Bronchial epithelial cell (primary cell): ENCODE measurements at places on chromosomes 11 and 22. TPM values are rescaled to one million over a fixed set of nuclear protein-coding genes. Genes with fewer than 3 reads are reported as not detected.

DNA sequence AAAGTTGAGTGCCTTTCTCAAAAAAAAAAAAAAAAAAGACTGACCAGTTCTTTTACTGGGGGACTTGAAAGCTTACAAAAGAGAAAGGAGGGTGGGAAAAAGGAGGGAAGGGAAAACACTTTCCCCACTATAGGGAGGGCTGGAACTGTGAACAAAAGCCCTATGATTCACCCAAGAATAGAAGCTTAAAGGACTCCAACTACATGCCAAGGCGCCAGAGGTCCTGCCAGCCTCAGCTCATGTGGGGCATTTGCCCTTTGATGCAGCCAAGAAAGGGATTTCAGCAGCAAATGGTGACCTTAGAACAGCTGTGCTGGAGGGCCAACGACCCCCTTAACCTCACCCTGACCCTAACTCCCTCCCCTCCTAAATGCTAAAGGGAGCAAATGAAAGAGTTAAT is 160.0 kb downstream of the NTM start:
- DNase-seq, result no peak

- DNase-seq, result no peak
Measured at GRCh38 chr22:50260801-50261614, 475 bp downstream of the MAPK12 start.

DNA sequence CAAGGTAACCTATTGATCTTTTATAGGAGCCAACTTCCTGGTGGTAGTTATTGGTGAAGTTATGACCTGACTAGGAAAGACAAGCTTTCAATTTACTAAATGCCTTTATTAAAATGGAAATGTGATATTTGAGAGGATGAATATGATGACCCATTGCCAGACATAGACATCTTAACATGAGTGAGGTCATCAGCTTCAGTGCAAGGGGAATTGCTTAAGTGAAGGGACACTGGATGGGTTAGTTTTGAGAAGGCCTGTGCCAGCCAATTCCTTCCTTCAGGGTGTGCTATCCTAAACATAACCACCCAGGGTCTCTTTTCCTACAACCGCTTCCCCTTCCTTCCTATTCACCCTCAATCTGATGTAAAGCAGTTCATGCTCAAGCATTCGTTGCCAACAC is 21.5 kb downstream of the NAV2 start:
- DNase-seq, result no peak

DNA sequence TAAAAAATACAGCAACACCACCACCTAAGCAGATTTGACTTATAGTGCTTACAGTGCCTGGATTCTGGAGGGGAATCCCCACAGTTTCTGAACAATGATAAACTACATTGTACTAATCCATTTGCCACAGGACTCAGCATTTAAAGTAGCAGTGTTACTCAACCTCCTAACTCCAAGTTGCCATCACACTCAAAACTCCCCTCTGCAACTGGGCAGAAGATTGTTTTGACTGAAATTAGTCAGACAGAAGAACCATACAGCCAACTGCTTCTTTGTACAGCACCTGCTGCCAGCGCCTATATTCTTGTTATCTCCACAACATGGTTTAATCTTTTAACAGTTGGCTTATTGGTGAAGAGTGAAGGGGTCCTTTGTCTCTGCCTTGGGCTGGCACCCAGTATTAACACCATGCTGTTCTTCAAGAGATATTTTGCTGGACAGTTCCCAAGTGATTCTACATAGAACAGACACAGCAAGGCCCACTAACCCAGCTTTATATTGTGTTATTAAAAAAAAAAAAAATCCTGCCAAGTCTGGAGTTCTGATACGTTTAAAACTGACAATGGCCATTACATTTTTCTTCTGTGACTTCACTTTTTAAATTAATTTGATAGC is 273.2 kb downstream of the DCDC1 start:
- no peak for DNase-seq

DNA sequence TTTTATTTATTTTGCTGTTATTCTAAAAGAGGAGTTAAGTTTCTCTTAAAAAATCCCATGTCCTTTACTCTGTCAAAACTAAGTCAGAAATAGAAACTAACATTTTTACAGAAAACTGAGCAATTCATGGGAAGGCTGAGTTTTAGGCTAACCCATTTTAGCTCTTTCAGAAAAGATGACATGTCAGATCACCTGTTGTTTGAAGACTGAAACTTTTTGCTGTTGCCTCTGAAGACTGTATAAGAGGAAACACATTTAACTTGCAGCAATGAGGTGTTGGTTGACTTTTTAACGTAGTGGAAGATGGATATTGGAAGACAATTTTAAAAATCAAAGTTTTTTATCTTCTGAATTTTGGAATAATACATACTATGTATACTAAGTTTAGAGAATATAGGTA is 115.4 kb downstream of the METTL15 start:
- no peak for DNase-seq

DNA sequence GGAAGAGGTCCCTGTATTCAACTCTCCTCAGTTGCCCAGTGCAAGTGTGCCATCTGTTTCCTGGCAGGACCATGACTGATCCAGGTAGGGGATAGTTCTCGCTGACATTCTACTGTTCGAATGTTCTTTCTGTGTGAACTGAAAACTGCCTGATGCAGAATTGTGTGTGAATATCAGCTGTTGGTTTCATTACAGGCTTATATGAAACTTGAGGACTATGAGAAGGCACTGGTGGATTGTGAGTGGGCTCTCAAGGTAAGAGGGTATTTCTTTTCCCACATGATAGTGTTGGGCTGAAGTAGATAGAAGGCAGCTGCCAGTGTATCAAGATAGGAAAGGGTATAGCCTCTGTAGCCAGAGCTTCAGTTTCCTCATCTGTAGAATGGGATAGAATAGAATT is 15.3 kb downstream of the TTC12 start:
- no peak for DNase-seq

MMP20 gene
- total RNA-seq, result not detected in 2 replicates

DNA sequence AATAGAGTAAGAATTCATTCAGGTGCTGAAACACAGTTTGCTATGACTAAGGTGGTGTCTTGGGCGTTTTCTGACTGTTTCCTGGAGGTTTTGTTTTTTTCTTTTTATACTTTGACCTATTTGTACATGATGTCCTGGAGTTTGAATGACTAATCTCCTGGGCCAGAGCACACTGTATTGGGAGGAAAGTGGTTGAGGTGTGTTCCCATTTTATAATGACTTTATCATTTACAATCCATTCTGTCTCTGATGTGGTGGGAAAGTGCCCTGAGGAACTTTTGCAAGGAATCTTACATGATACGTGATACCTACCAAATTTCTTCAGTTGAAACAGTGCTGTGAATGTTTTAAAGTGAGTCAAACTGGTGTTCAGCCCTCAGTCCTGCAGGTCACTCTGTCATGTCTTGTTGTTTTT is 80.8 kb downstream of the TNRC6B start:
- peak; percentile 94 for DNase-seq

DNA sequence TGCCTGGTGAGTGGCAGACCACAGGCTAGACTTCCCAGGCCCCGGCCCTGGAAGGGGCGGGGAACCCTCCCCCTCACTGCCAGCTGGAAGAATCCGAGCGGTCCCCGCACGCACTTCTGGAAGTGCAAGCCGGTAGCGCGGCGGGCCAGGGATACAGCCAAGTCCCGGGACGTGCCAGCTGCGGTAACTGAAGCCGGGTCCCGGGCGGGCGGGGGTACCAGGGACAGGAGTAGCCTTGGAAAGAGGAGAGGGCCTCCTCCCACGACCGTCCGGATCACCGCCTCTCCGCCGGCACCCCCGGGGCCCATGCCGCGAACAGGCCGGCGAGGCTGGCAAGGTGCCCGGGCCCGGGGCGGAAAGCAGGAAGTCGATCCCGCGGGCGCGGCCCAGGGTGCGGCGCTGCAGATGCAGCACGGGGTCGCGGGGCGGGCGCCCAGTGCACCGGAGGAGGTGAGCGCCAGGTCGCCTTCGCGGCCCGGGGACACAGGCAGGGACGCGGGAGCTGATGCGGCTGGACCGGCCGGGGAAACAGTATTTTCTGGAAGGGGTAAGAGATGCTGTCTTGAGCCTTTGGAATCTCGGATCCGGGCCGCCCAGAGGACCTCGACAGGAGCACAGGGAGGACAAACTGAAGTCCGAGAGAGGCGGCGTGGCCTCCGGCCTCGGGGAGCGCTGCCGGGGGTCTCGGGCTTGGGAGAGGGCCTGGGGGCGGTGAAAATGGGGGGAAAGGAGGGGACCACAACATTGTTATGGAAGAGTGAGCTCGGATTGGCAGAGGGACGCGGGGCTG is 783 bp upstream of the SLC35C1 start:
- peak; percentile 35 for DNase-seq

GRCh38 chr22:42969348-42969975 is 45.5 kb downstream of the PACSIN2 start:
- peak; percentile 61 for DNase-seq

TMPRSS13 gene
- 0.53 and 11.5 TPM in 2 replicates for total RNA-seq

TSGA10IP gene
- total RNA-seq, result under 0.01 TPM in 1 of 2 replicates, not detected in the other

GRCh38 chr11:36417154-36417553 is 92.9 kb downstream of the TRAF6 start:
- DNase-seq, result no peak

- DNase-seq, result no peak
Measured at GRCh38 chr11:61976420-61976800, 9.0 kb upstream of the FTH1 start.

- peak; percentile 20 for DNase-seq
Measured at GRCh38 chr22:25563761-25564319, 635 bp upstream of the GRK3 start.

MRGPRF gene
- total RNA-seq, result 0.53 TPM in 1 of 2 replicates, not detected in the other

OR52I2 gene
- total RNA-seq, result not detected in 2 replicates

- no peak for DNase-seq
Measured at GRCh38 chr22:42857845-42858481, 890 bp upstream of the ARFGAP3 start.

GRCh38 chr22:50520826-50521453 is 4.5 kb downstream of the SCO2 start:
- no peak for DNase-seq

PAX6 gene
- not detected in 2 replicates for total RNA-seq

DNA sequence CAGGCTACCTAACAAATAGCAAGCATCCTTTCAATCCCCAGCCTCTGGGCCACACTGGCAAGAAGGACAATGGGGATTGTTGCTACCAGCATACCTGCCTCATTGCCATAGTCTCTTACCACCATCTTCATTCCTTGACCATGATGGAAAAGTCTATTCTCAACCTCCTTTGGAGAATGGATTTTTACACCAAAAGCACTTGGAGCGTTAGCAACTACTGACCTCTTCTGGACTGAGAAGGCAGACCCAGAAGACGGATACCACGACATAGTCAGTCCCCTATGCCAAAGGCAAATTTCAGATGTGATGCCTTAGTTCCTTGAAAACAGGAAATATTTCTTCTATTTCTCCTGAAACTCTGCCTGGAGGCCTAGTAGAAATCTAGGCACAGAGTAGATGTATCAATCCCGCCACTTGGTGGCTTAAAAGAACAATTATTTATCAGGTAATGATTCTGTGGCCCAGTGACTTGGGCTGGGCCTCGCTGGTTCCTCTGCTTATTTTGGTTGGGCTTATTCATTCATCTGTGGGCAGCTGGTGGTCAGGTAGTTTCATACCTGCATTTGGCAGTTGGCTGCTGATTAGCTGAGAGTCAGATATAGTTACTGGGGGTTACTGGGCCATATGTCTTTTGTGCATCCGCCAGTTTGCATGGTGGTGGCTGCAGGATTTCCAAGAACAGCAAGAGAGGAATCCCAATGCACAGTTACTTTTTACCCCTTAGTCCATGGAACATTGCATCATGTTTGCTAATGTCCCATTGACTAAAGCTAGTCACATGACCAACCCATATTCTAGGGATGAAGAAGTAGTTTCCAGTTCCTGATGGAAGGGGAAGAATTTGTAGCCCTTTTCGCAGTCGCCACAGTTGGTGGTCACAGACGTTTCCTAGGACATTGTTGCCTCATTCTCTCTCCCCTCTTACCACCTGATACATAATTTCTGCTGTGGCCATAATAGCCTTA is 75.2 kb downstream of the DHCR7 start:
- peak; percentile 43 for DNase-seq

- DNase-seq, result no peak
Measured at GRCh38 chr11:111194860-111195568, 50.5 kb upstream of the POU2AF2 start.

FADS3 gene
- total RNA-seq, result 31.9 and 66.2 TPM in 2 replicates

DNA sequence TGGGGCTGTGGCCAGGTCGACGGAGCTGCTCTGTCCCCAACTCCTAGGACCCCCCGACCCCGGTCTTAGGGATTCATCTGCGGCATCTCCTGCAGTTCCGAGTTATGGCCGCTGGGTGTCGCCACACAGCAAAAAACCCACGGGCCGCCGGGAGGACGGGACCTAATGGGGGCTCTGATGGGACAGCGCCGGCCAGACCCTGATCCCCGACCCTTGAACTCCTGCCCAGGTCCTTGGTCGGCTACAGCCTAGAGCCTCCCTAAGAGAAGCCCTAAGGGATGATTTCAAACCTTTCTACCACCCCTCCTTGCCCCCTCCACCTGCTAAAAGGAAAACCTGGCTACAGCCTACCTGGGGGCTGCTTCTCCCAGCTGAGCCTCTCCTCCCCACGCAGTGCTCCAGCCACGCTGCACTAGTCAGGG is 30.8 kb upstream of the LRRC10B start:
- no peak for DNase-seq

PKNOX2 gene
- under 0.01 TPM in 1 of 2 replicates, not detected in the other for total RNA-seq

GRIK4 gene
- not detected in 2 replicates for total RNA-seq

DNA sequence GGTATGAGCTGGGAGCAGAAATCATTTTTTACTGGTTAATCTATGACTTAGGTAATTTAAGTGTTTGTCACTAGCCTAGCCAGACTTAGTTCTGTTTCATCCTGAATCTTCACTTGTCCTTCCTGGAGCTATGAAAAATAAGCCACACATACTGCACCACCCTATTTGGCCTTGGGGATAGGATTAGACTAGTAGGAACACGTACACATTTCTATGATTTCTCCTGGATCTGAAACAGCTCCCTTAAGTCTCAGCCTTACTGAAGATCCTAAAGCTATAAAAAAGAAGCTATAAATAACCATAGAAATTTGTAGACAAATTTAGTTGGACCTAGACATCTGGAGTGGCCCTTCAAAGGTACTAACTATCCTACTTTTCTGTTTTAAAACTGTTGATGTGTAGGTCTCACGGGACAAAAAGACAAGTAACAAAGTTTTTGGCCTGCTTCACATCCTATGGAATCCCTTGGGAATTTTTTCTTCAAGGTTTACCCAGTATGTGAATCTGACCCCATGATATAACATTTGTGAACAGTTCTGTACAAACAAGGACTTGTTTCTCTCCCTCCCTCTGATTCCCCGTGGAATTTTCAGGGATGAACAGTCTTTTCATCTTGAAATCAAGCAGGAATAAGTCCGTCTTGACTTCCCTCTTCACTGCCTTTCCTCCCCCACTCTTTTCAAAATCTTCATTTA is 275.0 kb downstream of the FAM76B start:
- peak; percentile 91 for DNase-seq

ANO9 gene
- total RNA-seq, result 7.4 and 9.2 TPM in 2 replicates
